Stimulated activated CD8-positive, alpha-beta memory T cell treated with anti-CD3 and anti-CD28 coated beads, Interleukin-4, amount 100 ng/mL, for 1 hour (primary cell): ENCODE measurements at places on chromosomes 5 and 9.

DNA sequence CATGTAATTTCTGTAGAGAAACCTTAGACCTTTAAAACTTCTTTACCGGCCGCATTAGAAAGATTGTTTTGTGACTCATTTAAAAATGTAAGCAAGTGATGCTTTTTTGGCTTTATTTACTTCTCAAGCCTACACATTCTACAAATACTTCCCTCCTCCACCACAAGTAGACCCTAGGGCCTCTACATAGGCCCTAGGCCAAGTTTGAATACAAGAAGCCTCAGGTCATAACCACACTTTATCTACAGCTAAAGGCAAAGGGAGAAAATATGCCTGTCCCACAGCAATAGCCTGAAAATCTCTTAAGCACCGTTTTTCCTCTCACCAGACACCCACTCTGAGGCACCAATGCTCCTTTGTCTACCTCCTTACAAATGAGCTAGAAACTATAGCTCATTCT is 53.9 kb downstream of the CSNK1A1 start:
- no peak for DNase-seq

DNA sequence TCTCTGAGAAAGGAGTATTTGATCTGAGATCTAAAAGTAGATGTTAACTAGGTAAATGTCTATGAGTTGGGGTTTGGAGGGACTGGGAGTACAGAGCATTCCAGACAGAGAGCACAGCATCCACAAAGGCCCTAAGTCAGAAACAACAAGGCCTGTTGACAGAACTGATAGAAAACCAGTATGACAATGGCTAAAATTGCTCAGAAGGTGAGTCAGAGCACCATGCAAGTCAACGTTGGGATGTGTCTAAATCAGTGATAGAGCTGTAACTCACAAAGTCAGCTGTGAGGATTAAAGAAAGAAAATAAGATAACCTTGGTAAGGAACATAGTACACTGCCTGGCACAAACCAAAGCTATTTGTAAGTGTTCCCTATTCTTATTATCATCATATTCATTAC is 124.0 kb downstream of the CETN3 start:
- no peak for DNase-seq

GRCh38 chr9:90307891-90308290 is 334.7 kb downstream of the DIRAS2 start:
- DNase-seq = no peak

- DNase-seq = no peak
Measured at GRCh38 chr5:167810573-167810972, 480.9 kb upstream of the WWC1 start.

DNA sequence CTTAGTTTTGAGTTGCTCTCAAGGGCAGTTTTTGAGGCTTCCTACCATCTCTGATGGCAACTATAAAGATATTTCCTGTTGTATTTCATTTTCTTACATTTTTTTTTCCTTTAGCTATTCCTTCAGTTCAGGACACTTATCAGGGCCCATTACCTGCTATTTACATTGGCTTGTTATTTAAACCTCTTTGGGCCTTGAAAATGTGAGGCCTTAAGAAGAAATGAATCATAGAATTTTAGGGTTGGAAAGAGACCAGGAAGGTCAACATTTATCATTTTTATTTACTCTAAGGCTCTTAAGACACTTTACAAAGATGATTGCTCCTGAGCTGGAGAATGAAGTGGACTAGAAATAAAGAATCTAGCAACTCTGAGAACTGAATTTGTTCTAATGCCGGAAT is 335.2 kb downstream of the DTWD2 start:
- no peak for DNase-seq

GRCh38 chr9:77510666-77511065 is 137.5 kb downstream of the GNA14 start:
- DNase-seq = no peak

DNA sequence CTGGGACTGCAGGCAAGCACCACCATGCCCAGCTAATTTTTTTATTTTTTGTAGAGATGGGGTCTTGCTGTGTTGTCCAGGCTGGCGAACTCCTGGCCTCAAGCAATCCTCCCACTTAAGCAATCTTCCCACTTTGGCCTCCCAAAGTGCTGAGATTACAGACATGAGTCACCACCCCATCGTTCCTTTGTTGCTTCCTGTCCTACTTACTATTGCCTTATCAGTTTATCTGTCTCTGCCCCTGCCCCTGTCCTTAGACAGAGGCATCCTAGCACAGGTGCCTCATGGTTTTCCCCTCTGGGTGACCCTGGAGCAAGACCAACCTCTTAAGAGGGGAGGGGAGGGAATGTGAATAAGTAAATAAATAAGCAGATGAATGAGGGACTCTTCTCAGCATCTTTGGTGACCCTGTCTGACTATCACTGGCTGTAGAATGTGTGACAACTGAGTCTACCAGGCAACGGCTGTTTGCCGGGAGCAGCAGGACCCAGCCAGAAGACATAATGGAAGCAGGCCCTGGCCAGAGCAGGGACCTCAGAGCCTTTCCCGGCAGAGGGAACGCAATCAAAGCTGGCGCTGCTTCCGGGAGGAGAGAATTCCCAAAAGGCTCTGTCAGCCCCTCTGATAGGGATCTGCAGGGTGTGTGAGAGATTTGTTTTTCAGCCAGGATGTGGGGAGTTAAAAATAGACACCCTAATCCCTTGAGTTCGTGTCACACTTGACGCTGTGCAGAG is 43.8 kb upstream of the DAB2IP start:
- no peak for DNase-seq

DNA sequence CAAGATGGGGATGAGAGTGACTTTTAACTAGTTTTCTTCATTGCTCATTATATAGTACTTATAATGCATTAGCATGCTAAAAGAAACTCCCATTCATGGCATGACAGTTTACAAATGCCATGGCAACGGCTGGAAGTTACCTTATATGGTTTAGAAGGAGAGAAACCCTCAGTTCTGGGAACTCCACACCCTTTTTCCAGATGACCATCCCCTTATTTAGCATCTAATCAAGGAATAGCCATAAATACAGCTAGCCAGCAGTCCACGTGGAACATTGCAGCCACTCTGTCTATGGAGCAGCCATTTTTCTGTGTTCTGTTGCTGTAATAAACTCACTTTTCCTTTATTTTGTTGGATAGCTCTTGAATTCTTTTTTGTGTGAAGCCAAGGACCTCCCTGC is 1137.8 kb downstream of the CDH18 start:
- DNase-seq = no peak

GRCh38 chr9:123893831-123894460 is 36.0 kb downstream of the DENND1A start:
- no peak for DNase-seq

- peak; percentile 60 for DNase-seq
Measured at GRCh38 chr9:2017331-2018161, 2.4 kb downstream of the SMARCA2 start.

DNA sequence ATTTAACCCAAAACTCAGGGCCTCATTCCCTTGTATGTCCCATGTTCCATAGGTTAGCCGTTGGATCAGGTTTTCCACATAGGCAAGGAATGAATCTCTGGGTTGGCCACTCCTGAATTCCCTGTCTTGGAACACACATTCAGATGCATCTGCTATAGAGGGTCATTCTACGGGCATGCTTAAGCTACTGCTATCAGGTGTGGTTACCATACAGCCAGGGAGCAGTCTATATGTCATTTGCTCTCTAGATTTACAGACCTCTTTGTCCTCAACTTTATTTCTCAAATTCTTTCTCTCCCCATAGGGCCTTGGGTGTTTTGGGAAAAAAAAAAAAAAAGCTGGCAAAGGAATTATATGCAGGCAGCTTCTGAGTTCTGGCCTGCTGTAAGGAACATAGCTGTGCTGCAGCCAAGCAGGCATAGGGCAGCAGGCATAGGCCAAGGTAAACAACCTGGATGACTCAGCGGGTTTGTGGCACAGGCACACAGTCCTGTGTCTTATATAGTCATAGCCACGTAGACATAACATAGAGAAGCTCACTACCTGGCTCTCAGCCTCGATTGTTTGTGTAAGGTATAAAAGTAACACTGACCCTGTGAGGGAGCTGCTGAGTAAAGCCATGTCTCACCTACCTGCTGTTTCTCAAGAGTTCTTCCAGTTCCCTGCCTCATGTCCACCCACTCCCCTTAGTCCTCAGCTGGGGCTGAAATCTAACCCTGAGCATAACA is 141.5 kb downstream of the OSTF1 start:
- DNase-seq = no peak

GRCh38 chr5:113806904-113807303 is 293.4 kb downstream of the YTHDC2 start:
- DNase-seq = no peak

DNA sequence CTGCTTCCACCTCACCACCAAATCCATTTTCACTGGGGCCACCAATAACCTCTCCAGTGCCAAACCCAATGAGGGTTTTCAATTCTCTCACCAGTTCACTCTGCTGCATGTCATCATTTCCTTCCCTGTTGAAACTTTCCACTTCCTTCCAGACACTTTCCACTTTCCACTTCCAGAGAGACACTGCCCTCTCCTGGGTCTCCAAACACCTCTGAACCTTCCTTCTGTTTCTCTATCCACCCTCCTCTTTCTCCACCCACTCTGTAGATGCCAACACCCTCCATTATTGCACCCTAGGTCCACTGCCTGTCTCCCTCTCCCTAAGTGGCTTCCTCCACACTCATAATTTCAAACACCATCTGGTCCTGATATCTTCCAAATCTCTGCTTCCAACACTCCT is 39.6 kb downstream of the PDE6A start:
- DNase-seq = no peak

DNA sequence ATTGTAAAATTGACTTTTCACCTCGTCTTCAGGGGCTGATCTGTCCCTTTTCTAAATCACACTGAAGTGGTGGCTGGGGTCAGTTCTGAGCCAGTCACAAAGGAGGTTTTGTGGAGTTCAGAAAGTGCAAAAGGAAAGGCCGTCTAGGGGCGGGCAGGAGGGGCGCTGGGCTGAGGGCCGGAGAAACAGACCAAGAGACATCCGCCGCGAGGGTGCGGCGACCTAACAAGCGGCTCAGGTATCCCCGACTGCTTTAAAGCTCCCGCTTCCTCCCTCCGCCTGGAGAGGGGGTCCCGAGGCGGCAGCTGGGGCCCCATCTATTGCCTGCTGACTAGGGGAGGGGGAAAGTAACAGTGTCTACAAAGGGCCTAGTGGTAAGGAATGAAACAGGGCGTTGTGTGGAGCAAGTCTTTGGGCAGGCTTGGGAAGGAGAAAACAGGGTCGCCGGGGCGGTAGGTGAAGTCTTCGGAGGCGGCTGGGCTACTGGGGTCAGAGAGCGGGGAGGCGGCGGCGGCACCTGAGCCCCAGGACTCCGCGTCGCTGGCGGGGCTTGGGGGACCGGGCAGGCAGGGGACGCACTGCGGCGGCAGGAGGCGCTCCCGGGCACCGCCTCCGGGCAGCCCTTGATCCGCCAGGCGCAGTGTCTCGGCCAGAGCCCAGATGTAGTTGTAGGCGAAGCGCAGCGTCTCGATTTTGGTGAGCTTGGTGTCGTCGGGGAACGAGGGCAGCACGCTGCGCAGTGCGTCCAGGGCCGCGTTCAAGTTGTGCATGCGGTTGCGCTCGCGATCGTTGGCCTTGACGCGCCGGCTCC is 950 bp downstream of the NEUROG1 start:
- DNase-seq = no peak

GRCh38 chr9:10534850-10535249 is 78.0 kb downstream of the PTPRD start:
- DNase-seq = no peak

GRCh38 chr5:2921176-2921575 is 169.7 kb upstream of the IRX2 start:
- DNase-seq = no peak

DNA sequence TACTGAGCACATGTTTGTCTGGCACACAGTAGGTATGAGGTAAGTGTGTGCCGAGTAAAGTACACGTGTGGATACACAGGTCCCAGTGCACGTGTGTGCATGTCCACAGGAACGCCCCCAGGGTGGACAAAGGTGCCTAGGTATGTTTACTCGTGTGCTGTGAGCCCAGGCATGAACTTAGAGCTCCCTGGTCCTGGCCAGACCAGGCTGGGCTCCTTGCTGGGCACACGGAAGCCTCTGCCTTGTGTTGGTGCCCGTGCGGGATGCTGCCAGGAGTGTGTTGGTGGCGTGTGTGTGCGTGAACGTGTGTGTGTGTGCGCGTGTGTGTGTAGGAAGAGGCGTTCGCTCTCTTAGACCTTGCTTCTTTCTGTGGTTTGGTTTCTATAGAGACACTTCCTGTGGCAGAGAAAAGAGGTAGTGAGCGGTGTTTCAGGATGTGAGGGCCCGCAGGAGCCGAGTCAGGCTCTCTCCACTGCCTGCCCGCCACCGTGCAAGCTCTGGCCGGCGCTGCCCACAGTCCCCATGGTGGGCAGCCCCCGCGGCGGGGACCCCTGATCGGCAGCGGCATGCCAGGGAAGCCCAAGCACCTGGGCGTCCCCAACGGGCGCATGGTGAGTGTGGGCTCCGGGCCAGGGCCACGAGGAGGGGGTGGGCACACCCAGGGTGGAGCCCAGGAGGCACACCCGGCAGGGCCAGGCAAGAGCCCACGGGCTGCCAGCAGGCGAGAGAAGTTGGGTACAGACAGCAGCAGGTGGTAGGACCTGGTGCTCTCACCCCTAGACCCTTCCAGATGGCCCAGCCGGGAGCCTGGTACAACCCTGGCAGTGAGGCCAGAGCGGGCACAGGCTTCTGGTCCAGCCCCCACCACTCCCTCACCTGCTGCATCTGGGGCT is at the start of gene RGS14:
TSS of gene RGS14 (plus strand) at position 466 of the 893 bp plus-strand sequence. CDS start at position 567, 101 bp downstream.
- DNase-seq = no peak

DNA sequence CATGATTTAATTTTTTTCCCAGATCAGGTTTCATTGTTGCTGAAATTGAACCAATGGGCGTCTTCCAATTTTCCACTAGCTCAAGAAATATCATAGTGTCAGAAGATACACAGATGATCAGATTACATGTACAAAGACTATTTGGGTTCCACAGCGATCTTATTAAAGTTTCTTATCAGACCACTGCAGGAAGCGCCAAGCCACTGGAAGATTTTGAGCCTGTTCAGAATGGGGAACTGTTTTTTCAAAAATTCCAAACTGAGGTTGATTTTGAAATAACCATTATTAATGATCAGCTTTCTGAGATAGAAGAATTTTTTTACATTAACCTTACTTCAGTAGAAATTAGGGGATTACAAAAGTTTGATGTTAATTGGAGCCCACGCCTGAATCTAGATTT is 251.6 kb downstream of the ADGRV1 start:
- no peak for DNase-seq

DNA sequence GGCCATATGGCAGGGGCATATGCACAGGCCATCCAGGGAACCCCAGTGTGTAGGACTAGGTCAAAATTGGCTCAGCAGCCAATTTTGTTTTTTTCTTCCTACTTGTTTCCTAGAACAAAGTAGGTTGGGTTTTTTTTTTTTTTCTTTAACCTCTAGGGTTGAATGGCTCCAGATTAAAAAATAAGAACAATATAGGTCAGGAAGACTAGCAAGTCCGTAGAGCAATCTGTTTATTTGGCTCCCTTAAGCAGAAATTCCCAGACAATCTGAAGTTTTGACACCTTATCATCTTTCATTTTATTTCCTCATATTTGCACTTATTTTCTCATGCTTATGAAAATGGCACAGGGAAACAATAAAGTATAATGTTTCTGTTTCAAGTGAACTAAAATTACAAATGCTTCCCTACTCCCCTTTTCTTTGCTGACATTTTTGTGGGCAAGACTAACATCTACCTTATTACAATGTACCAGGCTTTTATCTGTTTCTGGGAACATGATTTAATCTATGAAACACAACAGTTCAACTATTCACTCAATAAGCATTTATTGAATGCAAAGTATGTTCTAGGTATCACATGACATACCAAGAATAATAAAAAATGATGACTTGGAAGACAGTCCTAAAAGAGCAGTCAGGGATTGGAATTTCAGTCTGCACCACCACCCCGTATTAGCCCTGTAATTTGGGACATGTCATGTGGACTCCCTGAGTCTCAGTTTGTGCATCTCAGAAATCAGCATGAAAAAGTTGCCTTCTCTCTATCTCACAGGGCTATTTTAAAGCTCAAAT is 30.5 kb downstream of the TLR4 start:
- DNase-seq = no peak

GRCh38 chr5:126682856-126683255 is 82.1 kb downstream of the PHAX start:
- no peak for DNase-seq
